SK-MEL-5 (cell line): ENCODE measurements at places on chromosomes 16 and 17. TPM values are rescaled to one million over a fixed set of nuclear protein-coding genes. Genes with fewer than 3 reads are reported as not detected.
A peak's percentile ranks its signal among the peaks of the same experiment; 100 is the strongest.

The CA10 gene
- total RNA-seq: not detected in 2 replicates

GRCh38 chr17:78341559-78342448 lies 18.1 kb downstream of the SOCS3 start:
- no peak for DNase-seq

GRCh38 chr16:19696328-19696727 lies 21.7 kb downstream of the KNOP1 start:
- peak; percentile 77 for DNase-seq

GRCh38 chr17:77501101-77501566 lies 360.4 kb downstream of the SEC14L1 start:
- peak; percentile 74 for DNase-seq

- no peak for DNase-seq
These were observed 7.6 kb downstream of the SYT17 start for GRCh38 chr16:19175492-19176262.

- no peak for DNase-seq
These were observed 14.9 kb downstream of the FOXK2 start for GRCh38 chr17:82534401-82534812.
